AG09319 (cell line): ENCODE measurements at places on chromosomes 7 and 10.

DNA sequence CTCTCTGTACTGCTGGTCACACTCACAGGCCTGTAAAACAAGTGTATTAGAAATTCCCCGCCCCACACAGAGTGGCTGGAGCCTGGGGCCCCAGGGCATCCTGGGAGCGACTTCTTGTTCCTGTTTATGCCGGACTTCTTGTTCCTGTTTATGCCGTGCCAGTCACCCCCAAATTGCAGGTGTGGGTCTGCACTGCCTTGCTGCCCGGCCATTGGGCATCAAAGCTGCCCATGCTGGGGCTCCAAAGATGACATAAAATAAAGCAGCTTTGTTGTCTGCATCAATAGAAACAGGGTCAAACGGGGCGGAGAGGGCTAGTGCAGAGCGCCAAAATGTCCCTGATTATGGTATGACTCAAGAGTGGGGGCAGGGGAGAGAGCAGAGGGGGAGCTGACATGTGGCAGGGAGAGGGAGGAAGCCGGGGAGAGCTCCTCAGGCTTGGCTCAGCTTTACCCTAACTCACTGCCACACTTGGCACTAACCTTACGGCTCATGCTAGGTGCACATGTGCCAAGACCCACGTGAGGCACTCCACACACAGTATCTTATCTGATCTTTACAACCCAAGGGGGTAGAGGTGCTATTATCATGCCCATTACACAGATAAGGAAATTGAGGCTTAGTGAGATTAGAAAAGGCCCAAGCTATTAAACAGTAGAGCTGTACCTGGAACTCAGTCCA lies 98.4 kb downstream of the PIP4K2A start:
- DNase-seq, result no peak

DNA sequence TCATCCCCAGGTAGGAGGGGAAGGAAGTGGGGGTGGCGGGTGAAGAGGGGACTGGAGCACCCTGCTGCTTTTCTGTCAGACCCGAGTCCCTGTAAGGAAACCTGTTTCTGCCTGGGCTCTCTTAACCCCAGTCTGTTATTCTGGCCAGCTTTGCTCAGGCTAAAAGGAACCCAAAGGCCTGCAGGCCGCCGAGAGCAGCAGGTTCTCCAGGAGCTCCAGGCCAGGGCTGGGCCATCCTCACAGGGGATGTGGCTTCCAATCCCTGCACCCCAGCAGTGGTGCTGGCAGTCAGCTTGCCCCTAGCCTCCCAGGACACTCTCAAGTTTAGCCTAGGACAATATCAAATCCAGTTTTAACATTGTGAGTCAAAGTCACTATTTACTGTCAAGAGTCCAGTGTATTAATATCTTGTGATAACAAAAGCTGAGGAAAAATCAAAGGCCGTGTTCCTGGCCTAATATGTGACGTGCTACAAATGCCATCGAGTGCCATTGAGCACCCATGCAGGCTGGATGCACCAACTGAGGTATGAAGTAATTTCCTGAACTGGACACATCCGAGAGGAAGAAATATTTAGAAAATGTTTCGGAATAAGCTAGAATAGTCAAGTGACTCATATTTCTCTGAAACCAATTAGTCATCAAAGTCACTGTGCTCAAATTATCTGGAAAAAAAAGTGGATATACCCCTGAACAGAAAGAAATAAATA lies 7.0 kb downstream of the PKD1L1 start:
- no peak for DNase-seq

GRCh38 chr10:124671486-124672075 lies 72.6 kb downstream of the FAM53B start:
- DNase-seq, result no peak

GRCh38 chr10:12656518-12657142 lies 307.3 kb downstream of the CAMK1D start:
- peak; percentile 32 for DNase-seq

DNA sequence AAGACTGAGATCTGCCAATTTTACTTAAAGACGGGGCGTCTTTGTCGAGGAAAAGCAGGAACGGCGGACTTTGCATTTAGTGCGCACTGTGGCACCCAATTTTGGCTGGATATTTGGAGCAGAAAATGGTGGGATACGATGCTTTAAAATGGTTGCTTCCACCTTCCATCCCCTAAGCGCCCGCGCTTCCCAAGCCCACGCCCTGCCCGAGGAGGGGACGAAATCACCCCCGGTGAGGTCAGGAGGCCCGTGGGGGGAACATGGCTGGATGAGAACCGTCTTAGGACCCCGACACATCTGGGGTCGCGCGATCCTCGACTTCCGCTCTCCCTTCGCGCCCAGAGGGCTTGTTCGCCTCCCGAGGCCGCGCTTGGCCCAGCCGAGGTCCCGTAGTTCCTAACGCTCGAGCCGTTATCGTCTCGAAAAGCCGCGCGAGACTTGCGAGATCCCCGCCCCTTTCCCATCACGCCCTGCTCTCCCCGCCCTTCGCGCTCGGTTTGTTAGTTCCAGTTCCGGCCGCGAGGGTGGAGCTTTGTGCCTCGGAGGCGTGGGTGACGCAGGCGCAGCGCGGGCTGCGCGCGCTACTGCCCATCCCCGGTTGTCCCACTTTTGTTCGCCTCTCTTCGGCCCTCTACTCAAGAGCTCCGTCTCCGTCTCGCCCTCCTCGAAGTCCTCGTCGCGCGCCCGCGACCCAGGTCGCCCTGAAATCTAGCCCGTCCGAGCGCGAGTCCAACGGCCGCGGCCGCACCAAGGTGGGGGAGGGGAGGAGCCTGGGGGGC lies at the start of gene SRRT:
SRRT (plus strand) TSS at position 527 of the 779 bp plus-strand sequence. CDS start 488 bp downstream, outside the sequence.
- DNase-seq, result peak; percentile 94

GRCh38 chr10:58152673-58153263 lies 114.9 kb downstream of the IPMK start:
- peak; percentile 10 for DNase-seq

GRCh38 chr10:61472090-61472674 lies 19.0 kb upstream of the TMEM26 start:
- DNase-seq, result no peak

DNA sequence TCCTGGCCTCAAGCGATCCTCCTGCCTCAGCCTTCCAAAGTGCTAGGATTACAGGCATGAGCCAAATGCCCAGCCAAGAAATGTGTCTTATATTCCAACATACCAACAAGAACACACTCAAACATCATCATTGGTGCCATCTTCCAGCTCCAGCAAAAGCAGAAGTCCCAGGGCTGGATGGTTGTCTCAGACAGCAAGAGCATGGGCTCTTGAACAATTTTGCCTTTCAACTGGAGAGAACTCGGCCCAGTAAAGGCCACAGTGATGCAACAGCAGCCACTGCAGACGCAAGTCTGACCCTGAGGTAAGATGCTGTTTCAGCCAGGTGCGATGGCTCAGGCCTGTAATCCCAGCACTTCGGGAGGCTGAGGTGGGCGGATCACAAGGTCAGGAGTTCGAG lies 52.8 kb upstream of the NFE2L3 start:
- no peak for DNase-seq

- no peak for DNase-seq
Observed at GRCh38 chr7:121305109-121305508, 23.7 kb upstream of the WNT16 start.

DNA sequence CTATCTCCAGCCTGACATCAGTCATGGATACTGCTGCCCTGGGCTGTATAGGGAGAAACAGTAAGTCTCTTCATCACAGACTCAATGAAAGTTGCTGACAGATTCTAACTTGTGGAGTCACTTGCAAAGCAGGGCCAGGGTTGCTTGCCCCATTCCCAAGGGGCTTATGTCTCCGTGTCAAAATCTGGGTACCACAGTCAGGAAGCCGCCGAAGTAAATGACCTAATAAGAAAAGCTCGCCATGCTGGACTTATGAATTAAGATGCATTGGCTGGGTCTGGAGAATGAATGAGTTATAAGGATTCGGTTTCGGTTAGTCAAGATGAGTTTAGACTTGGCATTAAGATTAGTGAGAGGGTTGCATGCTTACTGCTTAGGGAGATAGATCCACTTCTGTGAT lies 10.8 kb upstream of the OR6V1 start:
- no peak for DNase-seq

GRCh38 chr7:77553123-77553522 lies 16.0 kb downstream of the PTPN12 start:
- no peak for DNase-seq

DNA sequence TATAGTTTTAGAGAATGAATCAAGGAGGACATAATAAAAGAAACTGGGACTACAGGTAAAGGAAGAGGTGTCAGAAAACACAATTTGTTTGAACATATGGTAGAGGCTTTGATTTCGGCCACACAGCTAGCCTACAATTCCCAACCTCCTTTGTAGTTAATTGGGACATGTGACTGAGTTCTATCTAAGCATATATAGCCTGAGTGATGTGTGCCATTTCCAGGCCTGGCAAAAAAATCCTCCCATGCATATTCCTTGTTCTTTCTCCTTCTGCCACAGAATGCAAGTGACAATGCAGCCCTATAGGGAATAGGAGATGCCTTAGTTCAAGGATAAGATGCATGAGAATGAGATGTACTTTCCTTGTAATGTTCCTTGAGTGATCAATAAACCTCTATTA lies 590.7 kb upstream of the STEAP1 start:
- DNase-seq, result no peak

DNA sequence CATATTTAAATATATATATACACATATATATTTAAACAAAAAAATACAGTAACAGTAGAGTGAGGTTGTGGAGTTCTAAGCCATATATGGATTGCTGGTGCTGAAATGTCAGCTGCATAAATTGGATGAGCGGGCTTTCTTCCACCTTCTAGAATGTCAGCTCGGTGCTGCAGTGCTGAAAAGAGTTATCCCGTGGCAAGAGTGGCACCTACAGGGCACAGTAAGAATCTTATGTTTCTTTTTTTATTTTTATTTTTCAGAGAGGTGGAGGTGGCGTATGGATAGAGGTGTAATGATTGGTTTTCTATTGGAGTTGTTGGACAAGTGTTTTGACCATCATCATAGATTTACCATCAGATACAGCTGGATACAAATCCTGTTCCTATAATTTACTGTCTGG lies 86.2 kb upstream of the DYNC1I1 start:
- peak; percentile 19 for DNase-seq

DNA sequence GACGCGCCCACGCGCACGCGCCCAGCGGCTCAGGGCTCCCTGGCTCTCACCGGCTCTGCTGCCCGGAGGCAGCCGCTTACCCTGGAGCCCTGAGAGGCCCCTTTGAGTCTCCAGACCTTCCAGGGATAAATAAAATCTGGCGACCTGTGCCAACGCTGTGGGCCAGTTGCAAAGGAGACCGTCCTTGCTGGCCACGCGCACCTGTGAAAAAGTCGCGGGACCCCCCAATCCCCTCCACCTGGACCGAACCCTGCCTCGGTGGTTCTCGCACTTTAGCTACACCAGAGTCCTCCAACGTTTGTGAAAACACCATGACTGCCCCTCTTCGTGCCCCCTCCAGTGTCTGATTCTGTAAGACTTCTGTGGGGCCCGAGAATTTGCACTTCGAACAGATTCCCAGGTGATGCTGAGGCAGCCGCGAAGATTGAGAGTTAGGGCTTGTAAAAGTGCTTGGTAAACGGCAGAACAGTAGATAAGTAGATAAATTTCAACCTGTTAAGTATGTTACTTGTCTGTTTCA lies 102.4 kb upstream of the SVIL start:
- no peak for DNase-seq

DNA sequence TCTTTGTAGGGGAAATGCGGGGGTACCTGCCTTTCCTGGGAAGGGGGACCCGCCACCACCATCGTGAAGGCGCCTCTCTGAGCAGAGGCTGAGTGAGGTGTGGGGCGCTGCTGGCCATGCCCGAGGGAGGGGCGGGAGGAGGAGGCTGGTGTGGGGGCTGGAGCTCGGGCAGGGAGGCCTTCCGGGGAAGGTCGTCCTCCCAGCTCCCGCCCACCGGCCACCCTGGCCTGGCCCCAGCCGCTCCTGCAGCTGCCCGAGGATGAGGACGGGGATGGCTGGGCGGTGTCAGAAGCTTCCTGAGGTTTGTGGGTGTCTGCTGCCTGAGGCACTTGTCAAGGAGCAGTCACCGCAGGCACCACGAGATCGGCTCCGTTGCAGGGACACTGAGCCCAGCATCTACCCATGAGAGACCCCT lies 11.4 kb downstream of the PWWP2B start:
- no peak for DNase-seq

DNA sequence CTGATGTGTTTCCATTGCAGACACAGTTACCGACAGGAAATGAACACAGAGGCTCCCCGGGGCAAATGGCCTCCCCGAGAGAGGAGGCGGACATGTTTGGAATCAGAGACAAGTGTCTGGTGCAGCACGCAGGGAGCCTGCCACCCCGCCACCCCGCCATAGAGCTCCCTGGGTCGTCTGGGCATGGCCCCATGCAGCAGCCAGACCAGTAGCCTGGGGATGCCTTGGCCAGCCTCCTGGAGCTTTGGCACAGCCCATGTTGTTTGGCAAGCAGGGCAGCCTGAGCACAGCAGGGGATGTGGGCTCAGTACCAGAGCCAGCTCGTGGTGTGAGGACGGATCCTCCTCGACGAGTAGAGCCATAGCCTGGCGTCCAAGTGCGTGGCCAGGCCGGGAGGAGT lies 80.8 kb downstream of the NKX6-2 start:
- DNase-seq, result no peak

DNA sequence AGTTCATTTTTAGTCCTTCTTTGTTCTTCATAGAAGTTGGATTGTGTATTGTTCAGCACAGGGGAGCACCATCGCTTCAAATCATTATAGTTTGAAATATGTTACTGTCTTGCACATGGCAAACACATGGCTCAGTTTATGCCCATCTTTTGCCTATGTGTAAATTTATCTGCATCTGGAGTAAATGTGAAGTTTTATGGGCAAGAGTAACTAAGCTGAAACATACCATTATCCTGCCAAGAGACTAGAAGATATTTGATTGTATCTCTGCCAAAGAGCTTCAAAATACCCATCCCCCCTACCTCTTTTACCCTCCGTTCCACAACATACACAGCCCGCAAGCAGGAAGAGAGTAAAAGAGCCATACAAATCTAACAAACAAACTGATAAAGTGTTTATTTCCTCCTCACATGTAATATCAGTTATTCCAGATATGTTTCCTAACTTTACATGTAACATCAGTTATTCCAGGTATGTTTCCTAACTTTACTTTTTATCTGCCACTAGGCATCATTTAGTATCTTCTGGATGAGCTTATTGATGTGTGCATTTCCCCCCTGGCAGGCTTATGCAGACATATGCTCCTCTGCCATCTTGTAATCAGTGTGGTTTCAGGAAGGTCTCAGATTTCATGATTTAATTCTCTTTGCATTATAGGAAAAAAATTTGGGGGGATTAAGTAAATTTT lies 127.7 kb downstream of the SRI start:
- no peak for DNase-seq

DNA sequence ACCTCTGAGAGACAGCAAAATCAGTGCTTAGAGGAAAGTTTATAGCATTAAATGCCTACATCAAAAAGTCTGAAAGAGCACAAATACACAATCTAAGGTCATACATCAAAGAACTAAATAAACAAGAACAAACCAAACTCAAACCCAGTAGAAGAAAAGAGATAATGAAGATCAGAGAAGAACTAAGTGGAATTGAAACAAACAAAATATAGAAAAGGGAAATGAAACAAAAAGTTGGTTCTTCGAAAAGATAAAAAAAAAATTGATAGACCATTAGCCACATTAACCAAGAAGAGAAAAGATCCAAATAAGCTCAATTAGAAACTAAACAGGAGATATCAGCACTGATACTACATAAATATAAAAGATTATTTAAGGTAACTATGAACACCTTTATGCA lies 280.0 kb upstream of the NRG3 start:
- no peak for DNase-seq

GRCh38 chr7:46291601-46292150 lies 370.6 kb upstream of the IGFBP3 start:
- no peak for DNase-seq
